T-helper 2 cell (primary cell): ENCODE measurements at places on chromosomes 4 and X.

DNA sequence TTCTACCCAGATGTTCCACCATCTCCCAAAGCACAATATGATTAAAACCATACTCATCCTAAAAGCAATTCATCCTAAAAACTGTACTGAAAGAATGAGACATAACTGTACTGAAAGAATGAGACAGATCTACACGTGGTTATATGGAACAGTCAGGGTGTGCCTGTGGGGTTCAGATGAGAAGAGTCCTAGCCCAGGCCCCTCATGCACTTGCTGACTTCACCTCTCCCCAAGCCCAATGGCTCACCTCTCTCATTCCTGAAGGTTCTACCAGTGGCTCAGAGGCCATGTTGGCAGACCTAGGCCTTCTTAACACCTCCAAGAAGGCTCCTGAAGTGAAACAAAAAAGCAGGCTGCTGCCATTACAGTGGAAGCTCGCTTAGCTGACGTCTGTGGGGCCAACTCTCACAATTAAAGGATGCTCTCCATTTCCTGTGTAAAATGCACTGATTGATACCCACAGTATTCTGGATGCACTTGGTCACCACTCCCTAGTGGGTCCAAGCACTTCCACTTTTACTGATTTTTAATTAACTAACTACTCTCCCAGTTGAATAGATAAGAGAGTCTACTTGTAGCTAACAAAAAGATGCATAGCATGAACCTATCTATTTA, 3.8 kb downstream of the PLAC1 start:
- DNase-seq, result peak; percentile 52

- DNase-seq, result no peak
Measured at GRCh38 chr4:112170451-112170993, 25.3 kb downstream of the FAM241A start.

DNA sequence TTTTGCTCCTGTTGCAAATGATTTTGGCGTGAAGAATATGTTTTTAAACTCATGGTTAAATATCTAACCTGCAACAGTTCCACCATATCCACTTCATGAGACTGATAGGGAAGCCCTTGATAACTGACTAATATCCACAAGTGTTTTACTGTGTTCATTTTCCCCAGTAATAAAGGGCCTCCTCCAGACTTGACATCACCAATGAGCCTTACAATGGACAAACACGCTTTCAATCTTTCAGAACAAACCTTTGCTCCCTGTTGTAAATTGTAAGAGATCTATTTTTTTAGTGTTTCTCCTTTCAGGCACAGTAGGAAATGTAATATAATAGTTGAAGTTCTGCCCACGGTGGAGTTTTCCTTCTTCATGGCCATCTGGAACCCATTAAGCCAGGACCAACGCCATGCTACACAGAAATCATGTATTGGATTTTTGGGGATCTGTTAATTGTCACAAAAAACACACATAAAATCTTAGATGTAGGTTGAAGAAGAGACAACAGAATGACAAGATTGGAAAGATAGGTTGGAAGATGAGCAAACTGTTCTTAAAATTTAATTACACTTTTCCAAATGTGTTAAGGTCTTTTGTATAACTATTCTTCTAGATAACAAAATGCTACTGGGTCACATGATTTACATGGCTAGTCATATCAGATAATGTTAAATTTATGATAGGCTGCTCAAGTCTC, 1030.1 kb downstream of the FSTL5 start:
- no peak for DNase-seq

DNA sequence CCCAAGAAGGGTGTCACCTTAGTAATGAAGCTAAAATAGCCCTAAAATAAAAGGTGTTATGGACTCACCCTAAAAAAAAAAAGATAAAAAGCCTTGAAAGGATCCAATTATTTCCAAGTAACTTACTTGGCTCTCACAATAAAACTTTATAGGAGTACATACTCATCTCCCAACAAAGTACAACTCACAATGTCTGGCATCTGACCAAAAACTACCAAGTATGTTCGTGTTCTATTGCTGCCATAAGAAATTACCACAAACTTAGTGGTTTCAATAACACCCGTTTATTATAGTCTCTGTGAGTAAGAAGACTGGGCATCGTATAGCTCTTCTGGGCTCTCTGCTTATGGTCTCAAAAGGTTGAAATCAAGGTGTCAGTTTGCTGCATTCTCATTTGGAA, 51.0 kb downstream of the BEX1 start:
- DNase-seq, result no peak

GRCh38 chrX:17470136-17470535, 95.1 kb downstream of the NHS start:
- no peak for DNase-seq

DNA sequence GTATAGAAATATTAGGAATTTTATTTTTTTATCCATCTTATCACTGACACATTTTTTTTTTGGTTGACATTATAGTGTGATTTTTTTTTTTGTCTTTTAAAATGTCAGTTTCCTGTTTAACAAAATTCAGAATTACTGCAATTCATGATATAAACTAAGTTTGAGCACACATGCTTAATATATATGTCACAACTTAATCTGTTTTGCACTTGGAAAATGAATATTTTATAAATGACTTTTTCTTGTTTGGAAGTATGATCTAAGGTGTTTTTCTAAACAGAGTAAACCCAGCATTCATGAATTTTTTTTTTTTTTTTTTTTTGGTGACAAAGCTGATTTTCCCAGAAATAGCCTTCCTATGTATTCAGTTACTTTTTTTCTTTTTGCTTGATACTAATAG, 2.4 kb downstream of the SMARCA5 start:
- no peak for DNase-seq

- DNase-seq, result no peak
Measured at GRCh38 chr4:4818415-4819212, 40.9 kb upstream of the MSX1 start.

DNA sequence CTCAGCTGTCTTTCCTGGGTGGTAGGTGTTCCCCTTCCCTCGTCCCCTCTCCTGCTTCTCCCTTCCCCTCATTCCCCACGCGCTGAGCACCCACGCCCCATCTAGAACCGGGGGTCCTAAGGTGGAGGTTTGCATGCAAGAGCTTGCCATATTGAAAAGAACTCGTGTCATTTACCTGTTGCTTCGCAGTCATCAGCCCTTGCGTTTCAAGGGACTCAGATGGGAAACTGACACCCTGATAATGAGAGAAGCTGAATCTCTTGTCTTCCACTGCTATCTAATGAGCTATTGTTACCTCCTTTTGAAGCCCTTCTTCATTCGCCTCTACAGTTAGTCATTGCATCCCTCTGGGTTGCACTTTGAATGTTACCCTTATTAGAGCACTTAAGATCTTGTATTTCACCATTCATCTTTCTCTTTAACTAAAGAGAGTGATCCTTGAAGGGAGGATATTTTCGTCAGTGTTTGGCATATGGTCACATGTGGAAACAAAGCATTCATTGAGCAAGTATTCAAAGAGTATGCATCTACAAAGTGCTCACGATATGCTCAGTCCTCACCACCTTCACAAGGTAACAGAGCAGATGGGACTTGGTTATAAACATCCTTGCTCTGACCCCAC, 25.7 kb downstream of the ARL9 start:
- no peak for DNase-seq

DNA sequence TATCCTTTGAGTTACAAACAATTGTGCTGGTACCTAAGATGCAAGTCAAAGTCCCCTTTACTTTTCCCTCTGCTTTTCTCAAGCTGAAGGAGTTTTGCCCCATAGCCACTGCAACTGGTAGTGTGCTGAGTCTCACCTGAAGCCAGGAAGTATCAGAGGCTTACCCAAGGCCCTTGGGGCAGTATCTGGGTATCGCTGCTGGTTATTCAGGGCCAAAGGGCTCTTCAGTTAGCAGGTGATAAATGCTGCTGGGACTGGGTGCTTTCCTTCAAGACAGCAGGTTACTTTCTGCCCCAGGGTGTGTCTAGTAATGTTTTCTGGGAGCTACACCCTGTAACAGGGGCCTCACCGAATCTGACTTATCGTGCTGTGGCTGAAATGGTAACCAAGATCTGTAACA, 90.4 kb upstream of the SLC6A14 start:
- DNase-seq, result no peak

- DNase-seq, result no peak
Measured at GRCh38 chrX:151397741-151398070, 700 bp downstream of the VMA21 start.

DNA sequence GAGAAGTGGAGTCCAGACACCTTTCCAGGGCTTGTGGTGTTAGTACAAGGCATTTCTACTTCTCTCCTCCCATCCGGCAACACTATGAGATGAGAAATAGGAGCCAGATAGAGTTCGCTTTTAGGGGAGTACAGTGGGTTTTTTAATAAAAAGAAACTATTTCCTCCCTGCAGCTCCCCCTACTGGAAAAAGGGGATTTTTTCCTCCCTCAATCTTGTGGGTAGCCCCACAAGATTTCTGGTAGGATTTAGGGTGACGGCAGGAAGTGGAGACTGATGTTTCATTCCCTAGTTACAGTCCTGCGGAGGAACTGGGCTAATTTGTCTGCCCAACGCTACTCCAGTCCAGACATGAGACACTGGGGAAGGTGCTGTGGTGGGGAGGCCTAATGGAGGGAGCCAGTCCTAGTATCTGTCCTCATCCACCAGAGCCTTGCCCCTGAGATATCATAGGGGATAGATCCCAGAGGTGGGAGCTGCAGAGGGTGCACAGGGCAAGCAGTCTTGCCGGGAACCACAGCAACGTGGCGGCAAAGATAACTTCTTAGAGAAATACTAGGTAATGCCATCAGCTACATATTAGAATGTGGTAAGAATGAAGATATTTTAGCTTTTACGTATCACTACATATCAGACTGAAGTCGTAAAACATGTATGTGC, 45.5 kb upstream of the PRKG2 start:
- DNase-seq, result no peak

DNA sequence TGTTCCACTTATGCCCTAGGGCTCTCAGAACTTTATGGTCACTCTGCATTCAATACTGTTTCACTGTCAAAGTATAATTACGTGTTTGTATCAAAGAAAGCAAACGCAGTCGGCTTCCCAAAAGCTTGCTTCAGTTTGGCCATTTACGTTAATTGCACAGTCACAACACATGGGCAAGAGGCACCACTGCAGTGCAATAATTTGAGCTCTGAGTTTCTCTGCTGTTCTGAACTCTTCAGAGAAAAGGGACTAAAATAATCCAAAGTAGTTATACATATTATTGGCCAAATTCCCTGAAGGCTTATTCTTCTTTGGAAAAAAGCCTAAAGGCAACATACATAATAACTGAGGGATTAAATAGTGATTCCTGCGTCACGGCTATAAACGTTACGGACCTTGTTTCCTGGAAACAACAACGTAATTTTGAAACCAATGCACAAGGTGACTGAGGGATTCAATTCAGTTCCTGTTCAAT, 51.3 kb downstream of the RNF150 start:
- no peak for DNase-seq

GRCh38 chrX:148426467-148426866, 74.0 kb upstream of the AFF2 start:
- DNase-seq, result no peak

GRCh38 chr4:12957108-12957507, 527.0 kb downstream of the RAB28 start:
- no peak for DNase-seq

DNA sequence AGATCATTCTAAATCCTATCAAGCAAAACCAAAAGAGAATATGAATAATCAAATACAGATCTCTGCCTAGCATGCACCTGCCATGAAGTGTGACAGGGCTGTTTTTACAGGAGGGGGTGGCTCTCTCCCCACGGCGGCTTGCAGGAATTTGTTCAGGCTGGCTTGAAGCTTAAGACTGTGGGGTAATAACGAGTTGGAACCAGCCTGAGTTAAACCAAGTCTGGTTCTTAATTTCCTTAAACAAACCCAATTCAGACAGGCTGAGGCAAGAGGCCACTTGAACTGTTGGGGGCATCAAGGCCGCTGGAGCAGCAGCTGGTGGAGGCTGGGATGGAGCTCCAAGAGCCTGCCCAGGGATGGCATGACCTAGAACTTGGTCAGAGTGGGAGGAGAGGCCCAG, 45.1 kb upstream of the LGI2 start:
- no peak for DNase-seq

DNA sequence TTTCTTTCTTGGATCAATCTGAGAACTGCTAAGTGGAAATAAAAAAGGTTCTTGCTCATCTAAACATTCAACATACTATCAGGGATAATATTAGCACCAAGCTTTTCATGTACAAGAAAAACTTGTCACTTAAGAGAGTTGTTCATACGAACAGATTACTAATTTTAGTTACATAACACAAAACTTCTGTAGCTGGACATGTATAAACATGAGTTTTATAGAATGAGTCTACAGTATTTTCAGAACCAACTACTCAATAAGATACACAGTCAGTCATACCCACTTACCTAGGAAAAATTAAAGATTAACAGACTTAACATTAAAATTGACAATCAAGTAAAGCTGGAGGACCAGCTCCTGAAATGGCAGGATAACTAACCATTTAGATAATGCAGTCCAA, 540.1 kb upstream of the FAM241A start:
- DNase-seq, result no peak

DNA sequence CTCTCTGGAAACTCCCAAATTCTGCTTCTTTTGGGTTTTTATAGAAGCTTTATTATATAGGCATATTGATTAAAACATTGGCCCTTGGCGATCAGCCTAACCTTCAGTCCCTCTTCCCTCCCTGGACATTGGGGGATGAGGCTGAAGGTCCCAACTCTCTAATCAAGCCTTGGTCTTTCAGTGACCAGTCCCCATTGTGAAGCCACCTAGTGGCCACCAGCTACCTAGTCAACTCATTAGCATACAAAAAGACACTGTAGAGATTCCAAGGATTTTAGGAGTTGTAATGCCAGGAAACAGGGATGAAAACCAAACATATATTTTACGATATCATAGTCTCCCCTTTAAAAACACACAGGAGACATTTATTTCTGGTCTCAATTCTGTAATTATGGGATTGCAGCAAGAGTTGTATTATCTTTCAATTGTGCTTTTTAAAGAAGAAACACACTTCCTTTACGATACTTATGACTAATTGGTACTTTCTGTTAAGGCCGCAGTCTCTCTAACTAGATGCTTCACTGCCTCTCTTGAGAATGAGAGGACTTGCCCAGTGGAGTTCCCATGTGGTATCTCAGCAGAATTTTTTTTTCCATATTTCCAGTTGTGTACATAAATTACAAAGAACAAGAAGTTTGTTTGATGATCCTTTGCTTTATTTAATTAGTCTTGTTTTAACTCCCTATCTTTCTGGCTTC, 58.2 kb downstream of the WDR17 start:
- DNase-seq, result no peak

DNA sequence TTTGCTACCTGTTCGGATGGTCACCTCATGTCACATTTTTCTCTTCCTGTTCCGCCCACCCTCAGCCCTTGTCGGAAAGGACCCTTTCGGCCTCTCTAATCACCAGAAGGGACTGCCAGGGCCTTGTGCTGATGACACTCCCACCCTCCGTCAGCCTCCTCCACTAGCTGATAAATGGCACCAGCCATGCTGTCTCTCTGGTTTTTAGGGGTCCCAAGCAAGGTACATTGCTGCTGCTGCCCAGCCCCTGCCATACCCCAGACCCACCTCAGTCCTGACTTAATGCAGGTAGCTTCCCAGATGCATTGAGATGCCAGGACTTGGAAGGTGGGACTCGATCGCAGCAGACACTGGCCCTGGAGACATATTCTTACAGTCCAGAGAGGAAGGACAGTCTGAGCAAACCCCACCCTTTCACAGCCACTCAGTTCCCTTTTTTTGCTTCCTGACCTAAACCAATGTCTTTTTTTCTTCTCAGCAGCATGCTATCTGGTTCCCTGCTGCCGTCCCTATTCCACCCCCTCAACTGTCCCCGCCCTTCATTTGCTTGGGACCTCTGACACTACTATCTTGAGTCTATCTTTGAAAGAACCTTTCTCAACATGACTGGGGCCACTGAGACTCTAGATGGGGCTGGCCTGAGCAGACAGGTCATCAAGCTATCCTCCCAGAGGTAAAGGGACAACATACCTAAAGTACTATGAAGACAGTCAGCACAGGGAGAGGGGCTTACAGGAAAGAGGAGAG, at the start of gene BTK:
Gene BTK (minus strand): TSS at position 397 of the 747 bp plus-strand sequence. CDS start 10,907 bp downstream, outside the sequence.
- DNase-seq, result no peak
